ENCODE measurements at places on chromosomes 12 and 14.

GRCh38 chr14:92874962-92875661 lies 47.8 kb upstream of the CHGA start:
- no peak for DNase-seq

- DNase-seq = no peak
Observed at GRCh38 chr14:70148351-70148750, 40.4 kb downstream of the SLC8A3 start.

- DNase-seq = peak; percentile 5
Observed at GRCh38 chr12:30754383-30754749, 385 bp downstream of the CAPRIN2 start.

DNA sequence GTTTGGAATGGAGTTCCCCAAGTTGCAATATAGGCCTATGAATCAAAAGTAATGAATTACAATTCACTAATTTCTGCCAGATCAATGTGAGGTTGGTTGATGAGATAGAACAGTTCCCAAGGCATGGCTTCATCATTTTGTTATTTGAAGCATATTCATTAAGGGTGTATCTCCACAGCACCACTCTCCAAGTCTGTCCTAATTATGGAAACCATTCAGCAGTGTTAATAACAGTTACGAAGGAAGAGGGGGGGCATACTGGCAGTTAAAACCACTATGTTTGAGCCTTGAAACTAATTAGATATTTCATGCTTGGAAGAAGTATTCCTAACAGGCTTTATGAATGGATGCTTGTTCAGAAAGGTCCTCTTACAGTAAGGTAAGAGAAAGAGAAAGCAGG lies 520.3 kb downstream of the DIO2 start:
- DNase-seq = no peak

DNA sequence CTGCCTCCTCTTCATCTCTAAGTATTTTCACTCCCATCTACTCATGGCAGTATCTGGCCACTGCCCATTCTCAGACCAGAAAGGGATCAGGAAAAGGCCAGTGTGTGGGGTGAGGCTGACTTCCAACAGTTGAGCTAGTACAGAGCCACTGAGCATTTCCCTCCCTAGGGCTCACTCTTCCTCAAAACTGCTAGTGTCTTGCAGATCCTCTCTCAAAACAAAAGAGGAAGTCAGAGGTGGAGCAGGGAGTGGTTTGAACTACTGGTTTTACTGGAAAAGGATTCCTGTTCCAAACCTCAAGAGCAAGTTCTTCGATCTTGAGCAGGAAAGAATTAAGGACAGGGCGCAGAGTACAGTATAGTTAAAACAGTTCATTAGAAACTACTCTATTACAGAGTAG lies 11.7 kb upstream of the RNASE10 start:
- no peak for DNase-seq

GRCh38 chr12:59517522-59517921 lies 78.3 kb upstream of the SLC16A7 start:
- no peak for DNase-seq

DNA sequence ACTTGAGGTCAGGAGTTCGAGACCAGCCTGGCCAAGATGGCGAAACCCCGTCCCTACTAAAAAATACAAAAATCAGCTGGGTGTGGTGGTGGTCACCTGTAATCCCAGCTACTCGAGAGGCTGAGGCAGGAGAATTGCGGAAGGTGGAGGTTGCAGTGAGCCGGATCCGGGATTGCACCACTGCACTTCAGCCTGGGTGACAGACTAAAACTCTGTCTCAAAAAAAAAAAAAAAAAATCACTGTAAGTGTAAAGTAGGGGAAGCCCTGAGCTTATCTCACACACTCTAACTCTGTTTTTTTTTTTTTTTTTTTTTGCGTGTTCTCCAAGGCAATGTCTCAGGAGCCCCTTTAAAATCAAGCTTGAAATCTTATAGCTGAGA lies 421 bp upstream of the RBMS2 start:
- no peak for DNase-seq

DNA sequence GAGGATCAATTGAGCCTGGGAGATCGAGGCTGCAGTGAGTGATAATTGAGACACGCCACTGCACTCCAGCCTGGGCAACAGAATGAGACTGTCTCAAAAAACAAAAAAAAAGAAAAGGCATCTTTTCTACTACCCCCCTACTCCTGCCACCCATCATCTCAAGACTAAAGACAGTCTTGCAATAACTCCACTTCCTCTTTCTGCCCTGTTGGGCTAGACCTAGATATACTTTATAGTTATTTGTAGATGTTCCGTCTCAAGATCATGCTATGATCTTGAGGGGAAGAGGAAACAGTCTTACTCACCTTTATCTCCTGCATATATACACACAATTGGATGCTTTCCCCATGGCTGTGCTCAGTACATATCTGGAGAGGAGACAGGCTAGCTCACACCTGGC lies 12.1 kb upstream of the ESPL1 start:
- DNase-seq = no peak

DNA sequence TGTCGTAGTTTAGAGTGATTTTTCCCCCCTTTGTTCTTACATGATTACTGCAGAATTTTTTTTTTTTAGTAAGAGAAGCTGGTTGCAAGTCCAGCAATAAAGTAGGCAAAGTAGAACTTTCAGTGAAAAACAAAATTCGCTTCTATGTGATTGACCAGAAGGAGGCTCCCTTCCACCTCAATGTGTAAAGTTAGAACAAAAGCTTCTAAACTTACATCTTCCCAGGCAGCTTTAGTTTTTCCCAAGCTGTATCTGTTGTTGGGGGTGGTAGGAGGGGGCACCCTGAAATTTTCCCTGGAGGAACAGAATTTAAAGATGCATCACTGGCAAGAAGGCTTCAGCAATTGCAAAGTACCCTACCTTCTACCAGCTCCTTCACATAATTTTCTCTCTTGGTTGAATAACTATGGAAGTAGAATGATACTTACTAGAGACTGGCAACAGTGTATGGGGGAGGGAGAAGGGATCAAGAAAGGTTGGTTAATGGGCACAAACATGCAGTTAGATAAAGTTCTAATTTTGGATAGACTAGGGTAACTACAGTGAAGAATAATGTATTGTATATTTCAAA lies 87.3 kb upstream of the E2F7 start:
- DNase-seq = no peak

DNA sequence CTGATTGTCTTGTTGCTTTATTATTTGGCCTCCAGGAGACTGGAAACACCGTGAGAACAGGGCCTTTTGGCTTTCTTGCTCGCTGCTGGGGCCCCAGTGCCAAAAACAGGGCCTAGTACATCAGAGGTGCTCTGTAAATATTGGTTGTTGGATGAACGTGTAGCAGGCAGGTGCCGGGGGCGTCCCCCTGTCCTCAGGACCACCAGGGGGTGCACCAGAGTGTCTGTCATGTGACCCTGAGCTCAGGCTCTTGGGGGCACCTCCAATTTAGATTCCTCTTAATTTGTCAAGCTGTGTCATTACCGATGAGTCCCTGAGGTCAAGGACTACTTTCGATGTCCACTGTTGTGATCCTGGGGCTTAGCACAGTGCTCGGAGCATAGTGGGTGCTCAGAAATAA lies 87.1 kb downstream of the ACACB start:
- DNase-seq = no peak

DNA sequence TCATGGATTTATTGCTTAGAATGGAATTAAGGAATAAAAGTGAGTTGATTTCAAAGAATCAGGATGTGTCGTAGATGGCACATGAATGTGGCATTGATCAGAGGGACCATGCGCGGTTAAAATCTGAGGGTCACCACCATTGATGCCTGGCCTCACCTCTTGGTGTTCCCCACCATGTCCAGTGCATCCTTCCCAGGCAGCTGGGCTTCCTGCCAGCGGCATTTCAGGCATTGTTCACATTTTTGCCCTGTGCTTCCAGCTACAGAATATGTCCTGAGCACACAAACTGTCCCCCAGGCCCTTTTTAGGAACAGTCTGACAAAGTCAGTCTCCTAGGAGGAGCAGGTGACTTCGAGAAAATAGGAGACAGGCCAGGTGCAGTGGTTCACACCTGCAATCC lies 42.0 kb upstream of the TSPAN9 start:
- DNase-seq = no peak

GRCh38 chr14:72177251-72177650 lies 245.0 kb downstream of the RGS6 start:
- no peak for DNase-seq

DNA sequence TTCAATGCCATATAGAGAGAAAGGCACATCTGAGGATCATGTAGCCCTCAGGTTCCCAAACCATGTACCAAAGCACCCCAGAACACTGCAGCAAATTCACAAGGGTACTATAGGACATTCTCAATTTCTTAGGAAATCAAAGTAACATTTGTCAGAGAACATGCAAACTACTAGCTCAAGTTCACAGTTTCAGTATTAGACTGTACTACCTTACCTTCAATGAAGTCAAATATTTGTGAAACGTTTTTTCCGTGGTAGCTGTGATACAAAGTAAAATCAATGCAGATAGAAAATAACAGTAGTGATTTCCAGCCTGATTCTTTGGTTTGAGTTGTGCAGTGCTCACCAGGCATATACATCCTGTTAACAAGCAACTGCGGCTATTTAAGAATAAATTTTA lies 197.1 kb downstream of the MED13L start:
- DNase-seq = no peak

GRCh38 chr14:72483311-72483710 lies 410.6 kb downstream of the DPF3 start:
- no peak for DNase-seq

DNA sequence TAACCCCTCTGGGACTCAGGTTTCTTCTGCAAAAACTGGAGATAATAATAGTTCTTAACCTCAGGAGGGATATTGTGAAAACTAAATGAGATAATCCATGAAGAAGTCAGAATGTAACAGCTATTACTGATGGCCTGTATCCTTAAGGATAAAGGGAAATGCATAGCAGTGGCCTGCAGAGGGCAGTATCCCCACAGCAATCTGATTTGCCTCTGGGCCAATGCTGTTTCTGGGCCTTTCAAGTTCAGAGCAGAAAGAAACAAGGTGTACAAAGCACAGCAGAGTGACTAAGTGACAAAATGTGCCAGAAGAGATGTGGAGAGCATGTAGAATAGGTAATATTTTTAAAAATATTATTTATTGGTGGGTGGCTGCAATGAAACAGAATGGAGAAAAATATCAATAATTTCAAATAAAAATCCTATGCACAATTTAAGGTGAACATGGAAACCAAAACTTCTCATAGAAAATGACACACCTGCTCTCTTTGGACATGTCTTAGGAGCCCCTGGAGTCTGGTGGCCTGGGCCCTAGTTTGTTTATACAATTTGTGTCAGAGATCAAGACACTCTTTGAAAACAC lies 90.3 kb downstream of the C12orf75 start:
- peak; percentile 5 for DNase-seq

DNA sequence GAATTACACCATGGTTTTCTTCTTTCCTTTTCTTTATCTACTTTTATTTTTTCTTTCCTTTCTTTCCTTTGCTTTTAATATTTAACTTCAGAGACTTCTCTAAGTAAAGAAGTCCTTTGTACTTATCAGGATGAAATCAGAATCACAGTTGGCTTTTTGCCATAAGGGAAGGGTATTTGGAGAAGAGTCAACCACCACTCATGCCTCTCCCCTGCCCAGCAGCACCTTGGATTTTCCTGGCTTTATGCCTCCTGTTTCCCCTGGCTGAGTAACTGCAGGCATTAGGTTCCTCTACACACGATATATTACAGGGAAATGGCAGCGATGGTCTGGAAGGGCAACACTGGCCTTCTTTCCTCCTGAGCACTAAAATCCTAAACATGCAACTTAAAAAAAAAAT lies 266.4 kb upstream of the CAND1 start:
- DNase-seq = no peak

- no peak for DNase-seq
Observed at GRCh38 chr12:51190820-51191219, 17.9 kb upstream of the TFCP2 start.

DNA sequence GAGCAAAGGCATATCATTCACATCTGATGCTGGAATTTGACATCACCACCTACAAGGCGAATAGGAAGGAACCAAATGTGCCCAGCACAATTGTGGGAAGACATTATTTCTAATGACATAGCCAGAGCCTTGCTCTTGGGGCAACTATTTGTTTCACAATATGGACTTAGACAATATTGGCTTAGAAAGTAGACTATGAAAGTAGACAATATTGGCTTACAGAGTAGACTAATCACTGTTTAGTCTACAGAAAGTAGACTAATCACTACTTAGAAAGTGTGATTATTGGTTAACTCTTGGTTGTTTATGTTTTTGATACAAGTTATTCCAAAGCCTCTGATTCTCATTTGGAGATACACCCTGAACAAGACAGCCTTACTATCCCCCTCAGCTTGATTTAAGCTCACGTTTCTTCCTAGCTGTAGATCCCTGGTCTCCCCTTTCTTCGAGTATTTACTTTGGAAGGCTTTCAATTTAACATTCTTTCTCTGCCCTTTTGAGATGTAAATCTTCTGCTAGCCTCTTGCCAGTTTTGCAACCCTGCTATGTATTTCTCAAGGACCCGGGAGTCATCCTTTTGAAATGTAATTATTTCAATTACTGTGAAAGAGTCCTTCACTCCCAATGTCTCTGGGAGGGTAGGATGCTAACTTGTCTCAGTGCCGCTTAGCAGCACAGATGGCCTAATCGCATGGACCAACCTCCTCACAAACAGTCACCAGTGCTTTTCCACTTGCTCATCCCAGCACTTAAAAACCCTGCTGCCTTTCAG lies 843.2 kb downstream of the GALC start:
- DNase-seq = no peak

GRCh38 chr12:115010324-115010995 lies 326.5 kb upstream of the TBX3 start:
- DNase-seq = no peak

GRCh38 chr14:88904864-88905263 lies 80.4 kb downstream of the TTC8 start:
- no peak for DNase-seq

- no peak for DNase-seq
Observed at GRCh38 chr12:12975322-12976077, 23.5 kb upstream of the GPRC5D start.

DNA sequence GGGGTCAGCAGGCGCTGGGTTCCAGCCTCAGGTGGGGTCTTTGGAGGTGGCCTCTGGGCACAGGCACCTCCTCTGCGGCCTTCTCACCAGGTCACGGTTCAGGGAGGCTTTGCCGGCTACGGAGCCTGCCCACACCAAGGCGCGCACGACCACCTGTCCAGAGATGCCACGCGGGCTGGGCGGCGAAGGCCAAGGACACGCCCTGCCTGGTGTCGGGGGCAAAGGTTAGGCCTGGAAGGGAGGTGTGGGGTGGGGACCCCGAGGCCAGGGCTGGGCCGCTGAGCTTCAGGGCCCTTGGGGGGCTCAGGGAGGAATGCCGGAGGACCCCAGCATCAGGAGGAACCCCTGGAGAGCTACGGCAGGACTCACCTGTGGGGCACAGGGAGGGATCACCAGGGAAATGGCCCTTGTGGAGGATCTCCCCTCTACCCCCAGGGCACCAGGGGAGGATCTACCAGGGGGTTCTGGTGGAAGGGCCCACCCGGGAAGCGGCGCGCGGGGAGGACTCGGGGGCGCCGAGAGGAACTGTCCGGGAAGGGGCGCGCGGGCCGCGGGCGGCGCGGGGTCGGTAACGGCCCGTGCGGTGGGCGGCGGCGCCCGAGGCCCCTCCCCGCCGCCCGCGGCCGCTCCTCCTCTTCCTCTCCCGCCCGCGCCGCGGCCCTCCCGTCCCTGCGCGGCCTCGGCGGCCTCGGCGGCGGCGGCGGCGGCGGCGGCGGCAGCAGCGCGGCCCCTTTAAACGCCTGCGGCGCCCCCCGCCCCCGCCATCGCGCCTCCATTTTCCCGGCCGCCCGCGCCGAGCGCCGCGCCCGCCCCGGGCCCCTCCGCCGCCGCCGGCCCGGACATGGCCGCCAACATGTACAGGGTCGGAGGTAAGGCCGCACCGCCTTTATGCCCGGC lies at the start of gene MTA1:
Gene MTA1 (plus strand): TSS at position 633 of the 897 bp plus-strand sequence. CDS start 209 bp downstream, at position 842.
- DNase-seq = peak; percentile 17
